ENCODE measurements at places on chromosomes 1 and 21. TPM values are rescaled to one million over a fixed set of nuclear protein-coding genes. Genes with fewer than 3 reads are reported as not detected.

CAMK1G gene
- 2.1 TPM for total RNA-seq

PGLYRP4 gene
- not detected for total RNA-seq

RPTN gene
- not detected for total RNA-seq

HSD11B1 gene
- 0.22 TPM for total RNA-seq

OR2T29 gene
- not detected for total RNA-seq

SPRR3 gene
- not detected for total RNA-seq

ITLN1 gene
- 1.1 TPM for total RNA-seq

MCOLN3 gene
- total RNA-seq, result 1.1 TPM

LCE1A gene
- total RNA-seq, result not detected

ATAD3C gene
- total RNA-seq, result 0.10 TPM

MIGA1 gene
- 47.0 TPM for total RNA-seq

CR2 gene
- 0.20 TPM for total RNA-seq

NT5C1A gene
- 5.4 TPM for total RNA-seq

OR10K2 gene
- total RNA-seq, result not detected

CFAP45 gene
- total RNA-seq, result 1.3 TPM

PPFIA4 gene
- 11.5 TPM for total RNA-seq

WDR64 gene
- 0.11 TPM for total RNA-seq

TFF2 gene
- total RNA-seq, result not detected

NR0B2 gene
- not detected for total RNA-seq

PCAT6 gene
- not detected for total RNA-seq

TEX35 gene
- total RNA-seq, result not detected

CA14 gene
- 33.7 TPM for total RNA-seq

CSTB gene
- total RNA-seq, result 18.7 TPM

RHBG gene
- total RNA-seq, result not detected

RNU1-4 gene
- 4,182 TPM for total RNA-seq

SLAMF9 gene
- total RNA-seq, result not detected

CELA2A gene
- total RNA-seq, result not detected

CLIC6 gene
- 1.5 TPM for total RNA-seq

CD48 gene
- 9.4 TPM for total RNA-seq

Data from spinal cord (tissue), 10 donors.